ENCODE measurements at places on chromosomes 5 and 9. TPM values are rescaled to one million over a fixed set of nuclear protein-coding genes. Genes with fewer than 3 reads are reported as not detected.
A peak's percentile ranks its signal among the peaks of the same experiment; 100 is the strongest.

- peak; percentile 82 for DNase-seq
Observed at GRCh38 chr9:121289026-121289771, 21.2 kb downstream of the GSN start.

DNA sequence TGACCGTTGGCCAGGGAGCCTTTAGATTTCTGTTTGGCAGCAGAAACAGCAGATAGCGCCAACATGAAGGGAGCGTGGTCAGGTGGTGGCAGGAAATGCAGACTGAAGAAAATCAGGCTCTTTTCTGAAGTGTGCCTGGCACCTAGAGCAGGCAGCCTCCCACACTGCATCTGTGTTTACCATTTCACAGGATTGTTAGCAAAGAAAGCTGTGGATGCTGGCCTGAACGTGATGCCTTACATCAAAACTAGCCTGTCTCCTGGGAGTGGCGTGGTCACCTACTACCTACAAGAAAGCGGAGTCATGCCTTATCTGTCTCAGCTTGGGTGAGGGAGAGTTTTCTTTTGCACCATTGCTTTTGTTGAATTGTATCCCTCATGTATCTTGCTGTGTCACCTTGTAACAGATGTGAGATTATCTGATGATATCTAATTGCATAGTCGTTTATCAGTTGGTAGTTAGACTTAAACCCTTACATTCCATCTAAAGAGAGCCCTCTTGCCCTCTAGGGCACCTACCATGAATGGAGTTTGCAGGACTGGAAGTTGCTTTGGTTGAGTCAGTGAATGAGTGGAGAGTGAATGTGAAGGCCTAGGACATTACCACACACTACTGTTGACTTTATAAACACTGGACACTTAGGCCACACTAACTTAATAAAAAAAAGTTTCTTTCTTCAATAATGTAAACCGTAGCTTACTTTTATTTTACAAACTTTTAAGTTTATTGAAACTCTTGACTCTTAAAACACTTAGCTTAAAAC, 42.8 kb downstream of the ACO1 start:
- no peak for DNase-seq

Gene TMEM174
- not detected for total RNA-seq

DNA sequence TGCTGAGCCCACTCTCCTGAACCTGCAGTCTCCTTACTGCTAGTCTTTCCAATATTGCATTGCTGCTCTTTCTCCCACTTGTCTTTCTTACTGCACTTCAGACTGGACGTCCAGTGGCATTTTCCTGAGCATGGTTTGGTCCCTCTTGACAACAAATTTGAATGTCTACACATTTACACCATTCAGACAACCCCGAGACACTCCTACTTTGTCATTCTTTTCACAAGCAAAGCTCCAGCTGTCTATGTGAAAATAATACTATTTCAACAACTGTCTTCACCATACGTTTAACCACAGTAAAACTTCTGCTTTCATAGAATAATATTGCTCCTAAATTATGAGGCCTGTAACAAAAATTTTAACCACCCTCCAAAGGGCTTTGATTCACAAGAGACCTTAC, 10.4 kb upstream of the APTX start:
- no peak for DNase-seq

- DNase-seq = no peak
Observed at GRCh38 chr5:35513612-35514011, 104.1 kb upstream of the SPEF2 start.

Gene PANK3
- 82.1 TPM for total RNA-seq

- DNase-seq = peak; percentile 1
Observed at GRCh38 chr5:166509085-166509484, 1782.4 kb upstream of the WWC1 start.

- no peak for DNase-seq
Observed at GRCh38 chr9:98385751-98386150, 130.3 kb upstream of the TBC1D2 start.

DNA sequence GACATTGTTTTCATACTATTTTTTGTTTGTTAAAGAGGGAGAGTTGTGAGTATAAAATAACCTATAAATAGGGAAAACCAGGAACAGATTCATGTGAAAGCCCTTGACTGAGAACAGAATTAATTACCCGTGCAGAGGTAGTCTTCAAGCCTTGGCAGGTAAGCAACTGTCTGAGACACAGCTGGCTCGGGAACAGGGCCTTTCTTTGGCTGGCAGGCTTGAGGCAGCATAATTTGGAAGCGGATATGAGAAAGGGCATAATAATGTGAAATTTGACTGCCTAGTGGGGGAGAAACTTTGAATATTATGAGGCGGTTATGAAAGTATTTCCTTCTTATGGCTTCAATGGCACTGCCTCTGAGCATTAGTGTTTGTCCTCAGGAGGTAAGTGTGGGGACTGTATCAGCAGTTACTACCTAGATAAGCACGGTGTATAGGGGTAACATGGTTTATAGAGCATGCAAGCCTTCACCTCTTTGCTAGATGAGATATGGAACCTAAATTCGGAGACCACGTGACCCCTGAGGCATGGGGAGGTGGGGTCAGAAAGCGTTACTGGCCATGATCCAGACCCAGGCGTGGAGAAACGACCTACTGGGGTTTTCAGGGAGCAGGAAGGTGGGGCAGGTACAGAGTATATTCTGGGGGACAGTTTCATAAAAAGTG, 210.2 kb upstream of the GAS1 start:
- no peak for DNase-seq

DNA sequence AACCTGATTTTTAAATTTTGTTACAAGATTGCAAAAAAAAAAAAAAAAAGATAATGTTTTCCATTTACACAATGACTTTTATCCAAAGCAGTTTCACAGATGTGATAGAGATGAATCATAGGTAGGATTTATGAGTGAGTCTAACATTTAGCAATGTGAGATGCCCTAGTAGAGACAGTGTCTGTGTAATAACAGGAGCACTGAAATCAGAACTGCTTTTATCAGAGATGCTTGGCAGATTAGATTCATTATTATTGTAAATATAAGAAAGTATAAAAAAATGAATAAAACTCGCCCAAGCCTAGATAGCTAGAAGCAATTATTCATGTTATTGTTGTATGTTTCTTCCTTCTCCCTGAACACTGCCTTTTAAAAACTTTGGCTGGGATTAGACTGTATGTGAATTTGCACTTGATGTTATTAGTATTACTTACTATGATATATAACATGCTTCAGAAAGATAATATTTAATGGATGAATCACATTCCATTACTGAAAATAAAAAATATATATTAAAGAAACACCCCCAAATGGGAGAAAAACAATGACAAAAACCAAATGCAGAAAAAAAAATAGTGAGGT, 567.3 kb upstream of the KLF4 start:
- DNase-seq = peak; percentile 69

GRCh38 chr5:31104775-31105174, 88.7 kb upstream of the CDH6 start:
- DNase-seq = no peak

DNA sequence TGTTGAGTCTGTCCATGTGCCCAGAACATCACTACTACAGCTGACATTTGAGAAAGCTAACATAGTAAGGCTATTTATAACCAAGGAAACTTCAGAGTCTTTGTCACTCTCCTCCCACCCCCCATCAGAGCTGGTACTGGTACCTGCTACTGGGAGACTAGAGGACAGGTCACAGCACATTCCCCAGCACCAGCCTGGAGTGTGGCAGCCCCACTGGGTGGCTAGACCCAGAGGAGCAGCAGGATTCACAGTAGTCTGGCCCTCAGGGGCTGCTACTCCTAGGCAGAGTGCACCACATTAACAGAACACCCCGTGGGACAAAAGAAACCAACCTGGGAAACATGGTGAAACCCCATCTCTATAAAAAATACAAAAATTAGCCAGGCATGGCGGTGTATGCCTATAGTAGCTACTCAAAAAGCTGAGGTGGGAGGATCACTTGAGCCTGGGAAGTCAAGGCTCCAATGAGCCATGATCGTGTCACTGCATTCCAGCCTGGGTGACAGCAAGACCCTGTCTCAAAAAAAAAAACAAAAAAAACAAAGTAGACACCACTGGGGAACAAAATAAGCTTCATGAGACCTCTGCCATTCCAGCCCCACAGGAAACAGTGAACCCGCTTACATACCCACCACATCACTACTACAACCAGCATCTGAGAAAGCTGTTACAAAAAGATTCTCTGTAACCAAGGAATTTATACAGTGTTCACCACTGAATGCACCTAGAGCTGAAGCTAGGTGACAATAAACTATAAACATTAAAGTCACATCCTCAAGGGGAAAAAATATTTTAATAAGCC, 26.3 kb upstream of the PTGER4 start:
- peak; percentile 41 for DNase-seq

- peak; percentile 6 for DNase-seq
Observed at GRCh38 chr5:59366784-59367183, 526.7 kb downstream of the PDE4D start.

Gene PCDHA9
- 0.03 TPM for total RNA-seq

GRCh38 chr5:112986224-112986623, 9.6 kb downstream of the DCP2 start:
- no peak for DNase-seq

GRCh38 chr5:44336708-44337107, 52.5 kb downstream of the FGF10 start:
- no peak for DNase-seq

Gene EGFL7
- 7.0 TPM for total RNA-seq

DNA sequence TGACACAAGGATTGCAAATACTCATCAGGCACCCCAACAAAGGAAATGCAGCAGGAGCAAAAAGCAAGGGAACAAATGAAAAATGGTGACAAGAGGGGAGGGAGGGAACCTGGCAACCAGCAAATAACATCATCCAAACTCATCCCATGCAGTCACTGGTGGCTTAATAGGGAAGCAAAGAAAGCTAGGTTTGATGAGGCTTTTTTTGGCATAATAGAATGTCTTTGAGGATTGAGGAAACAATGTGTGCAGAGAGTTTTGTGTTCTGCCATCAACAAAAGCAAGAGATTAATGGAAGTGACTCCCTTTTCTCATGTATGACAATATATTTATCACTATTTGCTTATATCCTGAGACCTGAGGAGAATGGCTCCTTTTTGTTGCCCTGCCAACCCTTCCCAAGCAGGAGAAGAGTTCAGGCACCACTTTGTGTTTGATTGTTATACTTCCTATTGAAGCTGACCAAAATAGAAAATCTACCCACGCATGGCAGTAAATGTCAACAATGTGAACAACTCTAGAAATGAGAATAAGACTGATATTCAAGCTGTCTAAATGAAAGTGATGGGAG, 375.7 kb downstream of the CAAP1 start:
- DNase-seq = no peak

DNA sequence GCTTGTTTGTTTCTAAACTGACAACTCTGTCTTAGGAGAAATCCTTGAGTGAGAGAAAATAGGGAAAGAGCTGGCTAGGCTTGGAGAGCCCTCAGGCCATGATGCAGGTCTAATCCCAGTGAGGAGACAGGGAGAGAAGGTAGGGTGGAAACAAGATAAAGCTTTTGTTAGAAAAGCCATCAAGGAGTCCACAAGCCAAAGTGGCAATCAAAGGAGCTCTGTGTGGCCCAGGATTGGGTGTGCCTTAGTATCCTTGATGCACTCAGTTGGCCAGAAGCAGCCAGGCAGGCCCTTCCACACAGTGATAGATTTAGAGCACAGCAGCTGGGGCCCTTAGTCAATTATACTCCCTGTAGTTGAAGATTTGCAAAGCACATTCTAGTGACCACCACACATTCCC, 73.9 kb downstream of the ALDH7A1 start:
- DNase-seq = peak; percentile 40

Gene IFNK
- total RNA-seq = not detected

Gene NDST1
- total RNA-seq = 73.7 TPM

DNA sequence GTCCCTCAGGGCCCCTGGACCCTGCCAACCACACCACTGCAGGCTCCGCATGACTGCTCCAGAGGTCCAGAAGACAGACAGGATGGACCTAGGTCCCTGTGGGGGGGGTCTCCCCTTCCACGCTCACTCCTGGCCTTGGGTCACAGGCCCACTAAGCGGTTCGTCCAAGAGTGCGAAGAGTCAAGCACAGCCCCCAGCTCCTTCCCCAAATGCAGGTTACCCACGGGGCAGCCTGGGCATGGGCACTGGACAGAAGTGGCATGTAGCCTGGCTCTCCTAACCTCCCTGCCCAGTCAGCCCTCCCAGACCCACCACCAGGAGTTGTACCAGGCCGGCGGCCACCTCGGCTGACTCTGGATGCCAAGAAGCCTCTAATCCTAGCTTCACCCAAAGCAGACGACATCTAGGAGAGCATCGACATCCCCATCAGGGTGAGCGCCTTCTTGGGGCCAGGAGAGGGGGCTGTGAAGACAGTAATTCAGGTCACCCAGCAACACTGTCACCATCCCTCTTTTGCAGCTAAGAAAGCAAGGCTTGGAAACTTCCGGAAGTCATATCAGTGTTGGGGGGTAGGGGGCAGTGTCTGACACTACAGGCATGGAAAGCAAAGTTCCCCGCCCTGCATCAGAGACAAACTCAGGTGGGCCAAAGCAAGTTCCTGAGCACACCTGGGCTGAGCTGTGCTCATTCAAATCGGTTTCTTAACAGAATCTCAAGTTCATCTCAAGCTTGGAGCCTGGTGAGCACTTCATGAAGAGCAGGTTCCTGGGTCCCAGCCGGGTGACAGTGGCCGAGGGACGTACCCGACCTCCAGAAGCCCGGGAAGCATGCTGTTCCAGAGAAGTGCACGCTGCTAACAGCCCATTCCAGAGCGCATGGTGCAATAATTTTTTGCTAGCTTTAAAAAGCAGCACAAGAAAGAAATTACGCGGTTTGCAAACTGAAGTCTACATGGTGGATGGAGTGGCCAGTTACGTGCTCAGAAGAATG, 68.7 kb downstream of the SEMA4D start:
- no peak for DNase-seq

DNA sequence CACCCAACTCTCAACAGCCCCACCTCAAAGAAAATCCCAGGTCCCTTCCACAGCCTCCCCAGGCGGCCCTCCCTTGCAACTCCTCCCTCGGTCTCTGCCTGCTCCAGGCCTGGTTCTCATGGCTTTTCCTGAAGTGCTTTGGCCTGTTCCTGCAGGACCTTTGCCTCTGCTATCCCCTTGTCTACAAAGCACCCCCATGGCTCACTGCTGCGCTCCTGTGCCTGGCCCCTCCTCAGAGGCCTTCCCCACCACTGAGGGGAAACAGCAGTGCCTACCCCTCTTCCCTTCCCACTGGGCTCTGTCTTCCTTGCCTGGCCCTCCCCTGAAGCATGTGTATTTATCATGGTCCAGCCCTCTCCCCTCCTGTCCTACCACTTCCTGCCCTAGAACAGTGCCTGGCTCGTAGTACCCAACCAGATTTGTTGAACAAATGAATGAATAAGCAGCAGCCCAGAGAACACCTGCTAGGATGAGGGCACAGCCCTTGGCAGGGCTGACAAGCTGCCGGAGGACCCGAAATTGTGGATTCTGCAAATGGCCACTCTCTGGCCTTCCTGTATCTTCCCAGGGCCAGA, 68.6 kb upstream of the LRRTM2 start:
- DNase-seq = no peak

DNA sequence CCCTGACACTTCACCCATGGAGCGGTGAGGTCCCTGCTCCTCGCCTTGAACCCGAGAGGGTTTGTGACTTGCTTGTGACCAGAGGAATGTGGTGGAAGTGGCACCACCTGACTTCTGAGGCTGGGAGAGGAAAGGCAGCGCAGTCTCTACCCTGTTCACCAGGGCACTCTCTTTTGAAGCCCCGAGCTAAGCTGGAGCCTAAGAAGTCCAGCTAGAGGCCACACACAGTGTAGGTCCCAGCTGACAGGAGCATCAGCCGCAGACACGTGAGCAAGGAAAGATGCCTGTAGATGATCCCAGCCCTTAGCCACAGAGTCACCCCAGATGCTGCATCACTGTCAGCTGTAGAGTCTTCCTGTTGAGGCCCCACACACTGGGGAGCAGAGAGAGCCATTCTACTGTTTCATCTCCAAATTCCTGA, 1.7 kb upstream of the ANGPTL2 start:
- DNase-seq = no peak

GRCh38 chr9:93669958-93670207, 93.5 kb downstream of the PHF2 start:
- DNase-seq = no peak
